Activated T-cell treated with anti-CD3 and anti-CD28 coated beads for 24 hours (primary cell): ENCODE measurements at places on chromosomes 6 and 20.

- no peak for DNase-seq
Observed at GRCh38 chr6:39068391-39068790, 19.8 kb downstream of the GLP1R start.

- DNase-seq, result no peak
Observed at GRCh38 chr6:14888575-14889000, 357.3 kb upstream of the JARID2 start.

DNA sequence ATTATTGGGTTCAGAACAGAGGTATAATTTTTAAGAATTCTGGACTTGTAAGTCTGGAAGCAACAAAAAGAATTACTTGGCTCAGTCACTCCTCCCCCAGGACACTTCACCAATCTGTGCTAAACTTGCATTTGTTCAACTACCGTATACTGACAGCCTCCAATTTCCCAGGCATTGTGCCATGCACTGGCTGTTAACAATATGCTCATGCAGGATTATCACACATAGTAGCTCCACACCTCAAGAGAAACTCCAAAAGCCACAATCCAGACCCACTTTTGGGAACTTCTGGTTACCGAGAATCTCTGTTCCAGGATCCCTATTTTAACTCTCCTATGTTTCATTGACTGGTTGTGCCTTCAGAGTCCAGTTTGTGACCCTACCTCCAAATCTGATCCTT, 7.7 kb downstream of the ADGRF1 start:
- no peak for DNase-seq

DNA sequence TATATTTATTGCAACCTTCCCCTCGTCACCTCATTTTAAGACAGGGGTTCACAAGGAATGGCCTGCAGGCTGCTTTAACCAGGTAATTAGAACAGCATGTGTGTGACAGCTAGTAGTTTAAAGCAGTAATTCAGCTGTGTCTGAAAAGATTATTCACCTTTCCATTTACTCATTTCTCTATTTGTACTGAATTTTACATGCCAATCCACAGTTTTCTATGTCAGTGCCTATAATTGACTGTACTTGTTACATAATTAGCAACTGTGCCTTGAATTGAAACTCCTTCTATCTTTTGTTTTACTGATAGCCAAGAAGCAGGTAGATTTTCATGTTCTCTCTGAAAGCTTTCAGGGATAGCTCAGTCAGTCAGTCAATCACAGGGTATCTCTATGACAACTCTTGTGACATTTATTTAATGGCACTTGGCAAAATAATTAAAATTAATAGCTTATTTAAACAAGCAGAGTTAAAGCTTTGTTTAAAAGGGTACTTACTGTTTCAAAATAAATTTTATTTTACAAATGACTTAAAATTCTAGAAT, 214.0 kb downstream of the ZFAND3 start:
- DNase-seq, result no peak

- no peak for DNase-seq
Observed at GRCh38 chr6:166169549-166170421, 2.1 kb upstream of the TBXT start.

- DNase-seq, result no peak
Observed at GRCh38 chr20:56511926-56512325, 12.6 kb upstream of the FAM209A start.

DNA sequence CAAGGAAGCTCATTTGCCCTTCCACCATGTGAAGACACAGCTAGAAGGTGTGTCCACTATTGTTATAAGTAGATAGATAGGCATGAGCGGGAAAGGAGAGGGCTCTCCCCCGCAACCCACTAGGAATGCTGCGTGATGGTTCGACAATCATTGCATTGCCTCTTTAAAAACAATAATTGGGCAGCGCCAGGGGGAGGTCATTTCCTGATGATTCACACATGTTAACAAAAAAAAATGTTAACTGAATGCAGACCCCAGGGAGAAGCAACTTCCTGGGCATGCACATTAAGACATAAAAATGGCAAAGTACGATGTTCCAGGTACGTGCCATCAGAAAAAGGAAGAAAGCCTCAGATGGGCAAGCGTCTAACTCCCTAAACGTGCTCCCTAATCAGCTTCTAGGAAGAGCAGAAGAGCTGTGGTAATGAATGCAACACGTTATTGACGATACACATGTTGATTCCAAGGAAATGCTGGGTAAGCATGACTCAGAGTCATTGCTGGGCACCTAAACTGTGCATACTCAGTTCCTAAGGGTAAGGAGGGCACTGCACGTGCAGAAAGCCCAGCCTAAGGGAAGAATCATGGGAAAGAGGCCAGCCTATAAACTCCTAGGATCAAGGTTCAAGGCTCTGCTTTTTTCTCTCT, 113.7 kb downstream of the FAM217A start:
- DNase-seq, result no peak

GRCh38 chr20:42708266-42708665, 481.4 kb downstream of the PTPRT start:
- no peak for DNase-seq

DNA sequence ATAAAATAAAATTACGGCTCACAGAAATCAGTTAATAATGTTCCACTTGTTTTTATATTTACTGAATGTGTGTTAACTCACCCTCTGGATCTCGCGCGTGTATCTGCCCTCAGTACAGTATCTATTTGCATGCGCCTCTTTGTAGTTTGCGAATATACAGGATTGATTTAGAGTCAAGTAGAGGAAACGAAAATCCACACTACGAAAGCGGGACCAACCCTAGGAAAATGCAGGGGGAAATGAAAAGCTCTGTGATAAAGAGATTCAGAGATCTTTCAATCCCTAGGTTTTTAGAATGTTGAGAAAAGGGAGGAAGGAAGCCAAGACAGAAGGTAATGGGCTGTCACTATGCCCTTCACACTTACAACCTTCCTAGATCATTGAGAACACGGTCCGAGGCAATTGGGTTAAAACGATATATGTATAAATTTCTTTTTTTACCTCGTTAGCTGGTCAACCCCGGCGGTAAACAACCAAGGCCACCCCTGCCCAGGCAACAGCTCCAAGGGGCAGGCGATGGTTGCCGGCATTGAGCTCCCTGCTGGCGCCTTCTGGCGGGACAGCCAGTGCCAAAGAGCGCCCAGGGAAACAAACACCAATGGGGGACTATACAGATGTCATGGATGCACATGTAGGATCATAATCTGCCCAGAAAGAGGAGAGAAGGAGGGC, 792 bp upstream of the FUT9 start:
- DNase-seq, result no peak

- no peak for DNase-seq
Observed at GRCh38 chr6:114030767-114031166, 59.8 kb upstream of the HDAC2 start.

- no peak for DNase-seq
Observed at GRCh38 chr6:44527181-44527580, 139.7 kb downstream of the CDC5L start.

DNA sequence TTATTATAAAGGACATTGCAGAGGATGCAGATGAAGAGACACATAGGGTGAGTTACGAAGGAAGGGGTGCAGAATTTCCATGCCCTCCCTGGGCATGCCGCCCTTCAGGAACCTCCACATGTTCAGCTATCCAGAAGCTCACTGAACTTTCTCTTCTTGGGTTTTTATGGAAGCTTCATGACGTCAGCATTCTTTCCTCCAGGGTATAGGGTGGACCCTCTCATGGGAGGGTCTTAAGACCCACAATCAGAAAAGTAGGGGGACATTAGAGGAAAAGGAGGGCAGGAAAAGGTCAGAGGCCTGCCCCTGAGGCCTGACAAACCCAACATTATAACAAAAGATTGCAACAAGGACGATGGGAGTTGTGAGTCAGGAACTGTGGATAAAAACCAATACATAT, 14.6 kb upstream of the DCBLD1 start:
- no peak for DNase-seq

DNA sequence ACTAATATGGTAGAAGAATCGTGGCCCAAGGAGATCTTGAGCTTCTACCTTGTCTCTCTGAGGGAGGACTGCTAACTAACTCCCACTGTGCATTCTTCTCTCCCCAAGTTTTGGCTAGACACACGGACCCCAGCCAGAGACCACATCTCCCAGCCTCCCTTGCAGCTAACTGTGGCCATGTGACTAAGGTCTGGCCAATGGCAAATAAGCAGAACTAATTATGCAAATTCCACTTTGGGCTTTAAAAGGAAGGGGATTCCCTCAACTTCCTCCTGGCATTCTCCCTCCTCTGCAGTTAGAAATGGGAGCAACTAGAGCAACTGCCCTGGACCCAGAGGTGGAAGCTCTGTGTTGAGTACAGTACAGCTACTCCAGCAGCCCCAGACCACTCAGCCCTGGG, 15.4 kb downstream of the BPIFA2 start:
- DNase-seq, result no peak

DNA sequence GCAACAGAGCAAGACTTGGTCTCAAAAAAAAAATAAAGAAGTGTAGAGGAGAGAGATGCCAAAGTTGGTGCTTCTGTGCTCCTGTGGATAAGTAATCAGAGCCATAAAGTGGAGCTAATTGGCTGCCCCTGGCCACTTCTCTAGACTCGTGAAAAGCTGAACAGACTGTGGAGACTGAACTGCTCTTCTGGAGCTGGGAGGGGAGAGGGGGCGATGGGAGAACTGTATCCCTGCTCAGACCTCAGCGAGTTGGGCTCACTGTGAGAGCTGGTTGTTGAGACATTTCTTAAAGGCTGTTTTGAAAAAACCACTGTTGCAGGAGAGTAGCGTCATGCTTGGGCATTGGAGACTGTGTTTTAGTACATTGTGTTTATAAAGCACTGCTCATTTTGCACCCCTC, 125.7 kb downstream of the TCP11 start:
- DNase-seq, result no peak

DNA sequence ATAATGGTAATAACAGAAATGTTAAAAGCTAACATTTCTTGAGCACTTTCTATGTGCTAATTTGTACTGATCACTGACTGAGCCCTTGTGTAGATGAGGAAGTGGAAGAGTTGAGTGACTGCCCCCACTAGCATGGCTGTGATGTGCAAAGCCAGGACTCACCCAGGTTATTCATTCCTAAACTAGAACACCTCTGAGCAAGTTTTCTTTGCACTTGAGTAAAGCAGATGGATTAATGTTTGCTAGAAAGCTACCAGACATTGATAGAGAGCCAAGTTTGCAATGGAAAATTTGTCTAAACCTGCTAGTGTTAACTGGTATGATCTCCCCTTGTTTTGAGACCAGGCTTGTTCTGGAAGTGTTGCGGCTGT, 467.4 kb upstream of the PLCB4 start:
- DNase-seq, result no peak

DNA sequence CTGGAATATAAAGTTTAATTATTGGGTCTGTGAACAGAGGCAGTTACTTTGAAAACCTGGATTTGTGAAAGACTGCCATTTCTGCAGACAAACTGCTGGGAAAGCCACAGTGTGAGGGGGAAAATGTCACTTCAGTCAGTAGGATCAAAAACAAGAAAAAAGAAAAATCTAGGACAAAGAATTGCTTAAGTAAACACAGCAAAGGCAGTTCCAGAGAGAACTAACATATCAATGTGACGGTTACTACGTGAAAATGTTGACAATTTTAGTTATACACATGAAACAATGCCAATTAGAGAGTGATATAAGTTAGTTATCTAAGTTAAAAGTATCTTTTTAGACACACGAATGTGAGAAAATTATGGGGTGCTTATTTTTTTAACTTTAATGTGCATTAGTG, 270.4 kb upstream of the RUNX2 start:
- DNase-seq, result no peak

- DNase-seq, result no peak
Observed at GRCh38 chr6:69827276-69827893, 30.6 kb upstream of the LMBRD1 start.

GRCh38 chr20:34045294-34045693, 51.6 kb downstream of the RALY start:
- no peak for DNase-seq

DNA sequence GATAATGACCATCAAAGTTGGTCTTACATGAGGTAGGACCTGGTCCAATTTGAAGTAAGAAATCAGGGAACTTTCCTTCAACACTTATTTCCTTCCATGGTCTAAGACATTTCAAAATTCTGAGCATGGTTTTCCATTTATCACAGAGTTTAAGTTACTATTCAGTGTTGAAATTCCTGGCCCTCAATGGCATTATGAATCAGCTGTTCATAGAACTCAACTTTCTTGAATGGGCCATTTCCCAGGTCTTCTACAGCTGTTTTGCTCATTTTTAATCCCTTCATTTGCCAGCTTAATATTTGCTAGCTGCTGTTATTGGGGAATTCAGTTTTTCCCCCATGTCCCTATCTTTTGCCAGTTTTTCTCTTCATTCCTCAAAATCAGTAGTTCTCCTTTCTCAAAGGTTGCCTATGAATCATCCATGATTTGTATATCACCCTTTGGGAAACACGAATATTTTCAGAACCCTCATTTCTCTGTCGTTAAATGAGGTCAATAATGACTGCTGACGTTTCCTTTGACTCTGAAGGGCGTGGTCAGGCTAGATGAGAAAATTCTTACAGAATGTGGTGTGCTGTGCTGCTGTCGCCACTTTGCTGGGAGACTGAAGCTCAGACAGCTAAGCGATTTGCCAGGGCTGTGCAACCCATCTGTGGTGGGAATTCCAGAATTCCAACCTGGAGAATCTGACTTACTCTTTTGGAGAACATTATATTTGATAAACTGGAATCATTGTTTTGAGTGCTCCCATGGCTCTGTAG, 216.5 kb upstream of the FLRT3 start:
- no peak for DNase-seq

- DNase-seq, result no peak
Observed at GRCh38 chr6:43243664-43244321, 512 bp downstream of the TTBK1 start.

DNA sequence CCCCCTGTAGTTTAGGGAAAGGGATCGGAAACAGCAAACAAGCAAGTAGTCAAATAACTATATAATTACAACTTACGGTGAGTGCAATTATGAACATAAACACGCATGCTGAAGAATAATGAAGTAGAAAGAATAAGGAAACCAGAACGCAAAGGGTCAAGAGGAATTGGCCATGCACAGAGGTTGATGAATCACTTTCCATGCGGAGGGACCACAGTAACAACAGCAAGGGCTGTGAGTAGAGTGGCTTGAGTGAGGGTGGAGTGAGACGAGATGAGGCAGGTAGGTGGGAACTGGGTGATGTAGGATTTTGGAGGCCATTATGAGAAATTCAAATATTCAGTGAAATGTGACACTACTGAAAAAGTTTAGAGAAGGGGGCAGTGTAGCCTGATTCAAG, 112.2 kb upstream of the LAMP5 start:
- DNase-seq, result no peak

DNA sequence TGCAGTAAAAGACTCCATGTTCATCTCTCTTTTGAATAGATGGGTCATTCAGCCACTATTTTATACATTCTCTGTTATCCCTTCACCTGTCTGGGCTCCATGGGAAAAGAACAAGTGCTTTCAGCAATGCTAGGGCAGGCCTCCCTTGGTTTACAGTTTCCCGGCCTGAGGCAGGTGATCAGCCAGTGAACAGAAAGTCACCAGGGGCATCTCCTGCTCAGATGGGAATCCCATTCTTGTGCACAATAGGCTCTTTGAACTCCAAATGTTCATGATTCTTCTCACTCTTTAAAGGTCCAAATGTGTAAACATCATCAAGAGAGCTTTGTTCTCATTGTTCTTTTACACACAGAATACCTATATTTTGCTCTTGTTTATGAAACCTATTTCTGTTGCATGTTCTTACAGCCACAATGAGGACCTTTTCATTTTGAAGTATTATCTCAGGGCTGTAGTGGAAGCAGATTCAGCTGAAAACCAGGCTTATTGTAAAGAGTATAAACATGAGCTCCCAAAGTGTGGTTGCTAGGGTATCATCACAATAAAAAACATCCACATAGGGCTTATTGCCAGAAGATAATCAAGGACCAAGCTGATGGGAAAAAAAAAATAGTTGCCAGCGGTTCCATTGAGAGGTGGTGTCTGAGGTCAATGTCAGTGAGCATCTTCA, 267.1 kb upstream of the SGK1 start:
- DNase-seq, result no peak
